ENCODE measurements at places on chromosomes 4 and X. TPM values are rescaled to one million over a fixed set of nuclear protein-coding genes. Genes with fewer than 3 reads are reported as not detected.

DNA sequence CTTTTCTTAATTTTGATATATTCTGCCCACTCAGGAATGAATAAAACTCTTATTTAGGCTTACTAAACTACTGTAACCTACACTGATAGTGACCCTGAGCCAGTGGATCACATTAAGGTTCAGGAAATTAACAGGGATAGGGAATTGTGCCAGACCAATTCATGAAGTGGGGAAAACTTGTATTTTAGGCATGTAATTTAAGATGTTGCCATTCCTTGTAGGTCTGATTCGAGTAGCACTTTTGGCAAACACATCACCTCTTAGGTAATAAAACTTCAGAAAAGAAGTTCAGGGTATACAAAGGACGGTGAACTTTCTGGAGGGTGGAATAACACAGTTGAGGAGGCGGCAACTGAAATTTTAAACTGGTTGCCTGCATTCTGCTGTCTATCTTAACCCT, 54.9 kb downstream of the MND1 start:
- DNase-seq, result no peak

DNA sequence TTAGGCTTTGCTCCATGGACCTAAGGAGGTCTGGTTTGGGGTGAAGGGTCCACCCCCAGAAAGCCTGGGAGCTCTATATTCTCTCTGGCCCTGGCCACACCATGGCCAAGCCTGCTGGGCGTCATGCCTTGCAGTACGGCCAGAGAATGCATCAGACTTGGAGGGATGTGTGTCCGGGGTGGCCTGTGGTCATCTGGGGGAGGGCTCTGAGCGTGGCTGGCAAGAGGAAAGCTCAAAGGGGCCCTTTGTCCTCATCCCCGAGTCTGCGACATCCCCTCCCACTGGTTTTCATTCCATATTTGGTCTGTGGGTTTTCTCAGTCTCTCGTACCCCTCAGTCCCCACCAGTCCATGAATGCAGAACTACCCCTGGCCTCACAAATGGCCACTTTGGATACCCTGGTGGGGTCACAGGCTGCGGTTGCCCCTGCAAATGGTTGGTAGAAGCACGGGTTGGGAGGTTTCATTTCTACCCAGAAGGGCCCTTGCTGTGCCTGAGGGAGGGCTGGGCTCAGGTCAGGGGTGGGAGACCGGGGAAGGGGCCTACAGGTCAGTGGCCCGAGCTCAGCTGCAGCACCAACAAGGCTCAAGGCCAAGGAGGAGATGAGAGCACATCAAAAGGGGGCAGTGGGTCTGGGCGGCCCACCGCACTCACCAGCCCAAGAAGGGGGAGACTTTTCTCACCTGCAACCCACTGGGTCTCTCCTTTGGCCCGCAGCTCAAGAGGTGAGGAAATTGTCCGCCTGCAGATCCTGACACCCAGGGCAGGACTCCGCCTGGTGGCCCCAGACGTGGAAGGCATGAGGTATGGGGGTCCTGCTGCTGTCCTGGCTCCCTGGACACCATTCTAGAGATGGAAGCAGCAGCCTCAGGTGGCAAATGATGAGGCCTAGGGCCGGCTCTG, 30.2 kb downstream of the ZNF185 start:
- DNase-seq, result no peak

GRCh38 chrX:103637604-103638338, 9.0 kb downstream of the TCEAL1 start:
- no peak for DNase-seq

GRCh38 chr4:184415071-184415470, 59.3 kb downstream of the IRF2 start:
- no peak for DNase-seq

DNA sequence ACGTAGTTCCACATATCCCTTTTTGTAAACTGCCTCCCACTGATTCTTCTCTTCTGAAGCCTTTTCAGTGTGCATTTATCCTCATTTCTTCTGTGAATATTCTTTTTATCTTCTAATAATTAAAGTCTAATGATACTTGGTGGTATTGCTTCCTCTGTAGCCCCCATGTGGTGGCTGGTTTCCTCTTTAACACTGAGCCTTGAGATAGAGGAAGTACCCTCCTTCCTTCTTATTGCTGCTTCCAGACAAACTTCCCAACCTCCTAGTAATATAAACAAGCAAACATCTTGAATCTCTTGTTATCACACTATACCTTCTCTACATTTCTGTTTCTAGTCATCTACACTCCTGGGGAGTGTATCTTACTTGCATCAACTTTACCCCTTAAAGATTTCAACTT, 310.5 kb upstream of the GIMD1 start:
- no peak for DNase-seq

DNA sequence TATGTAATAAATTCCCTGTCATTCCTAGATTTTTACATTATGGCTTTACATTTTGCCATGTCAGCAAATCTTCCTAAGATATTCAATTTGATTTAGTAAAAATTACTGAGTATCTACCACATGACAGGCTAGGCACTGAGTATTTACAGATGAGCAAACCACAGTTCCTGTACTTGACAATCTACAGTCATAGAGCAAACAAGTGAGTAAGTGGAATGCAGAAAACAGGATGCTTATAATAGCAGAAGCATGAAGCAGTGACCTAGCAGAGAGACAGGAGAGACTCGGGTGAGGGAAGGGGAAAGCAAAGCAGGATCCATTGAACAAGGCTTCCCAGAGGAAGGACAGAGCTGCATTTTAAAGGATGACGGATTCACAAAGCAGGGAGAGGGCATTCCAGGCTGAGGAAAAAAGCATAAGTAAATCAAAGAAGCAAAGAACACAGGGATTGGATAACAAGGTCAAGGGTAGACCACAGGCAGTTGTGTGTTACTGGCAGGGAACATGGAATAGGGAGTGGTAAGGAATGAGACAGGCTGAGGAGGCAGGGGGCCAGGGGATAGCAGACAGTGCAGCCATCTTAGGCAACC, 124.7 kb upstream of the C1QTNF7 start:
- no peak for DNase-seq

Gene FAM184B
- not detected for total RNA-seq

GRCh38 chrX:12994321-12994720, 19.4 kb downstream of the TMSB4X start:
- DNase-seq, result no peak

DNA sequence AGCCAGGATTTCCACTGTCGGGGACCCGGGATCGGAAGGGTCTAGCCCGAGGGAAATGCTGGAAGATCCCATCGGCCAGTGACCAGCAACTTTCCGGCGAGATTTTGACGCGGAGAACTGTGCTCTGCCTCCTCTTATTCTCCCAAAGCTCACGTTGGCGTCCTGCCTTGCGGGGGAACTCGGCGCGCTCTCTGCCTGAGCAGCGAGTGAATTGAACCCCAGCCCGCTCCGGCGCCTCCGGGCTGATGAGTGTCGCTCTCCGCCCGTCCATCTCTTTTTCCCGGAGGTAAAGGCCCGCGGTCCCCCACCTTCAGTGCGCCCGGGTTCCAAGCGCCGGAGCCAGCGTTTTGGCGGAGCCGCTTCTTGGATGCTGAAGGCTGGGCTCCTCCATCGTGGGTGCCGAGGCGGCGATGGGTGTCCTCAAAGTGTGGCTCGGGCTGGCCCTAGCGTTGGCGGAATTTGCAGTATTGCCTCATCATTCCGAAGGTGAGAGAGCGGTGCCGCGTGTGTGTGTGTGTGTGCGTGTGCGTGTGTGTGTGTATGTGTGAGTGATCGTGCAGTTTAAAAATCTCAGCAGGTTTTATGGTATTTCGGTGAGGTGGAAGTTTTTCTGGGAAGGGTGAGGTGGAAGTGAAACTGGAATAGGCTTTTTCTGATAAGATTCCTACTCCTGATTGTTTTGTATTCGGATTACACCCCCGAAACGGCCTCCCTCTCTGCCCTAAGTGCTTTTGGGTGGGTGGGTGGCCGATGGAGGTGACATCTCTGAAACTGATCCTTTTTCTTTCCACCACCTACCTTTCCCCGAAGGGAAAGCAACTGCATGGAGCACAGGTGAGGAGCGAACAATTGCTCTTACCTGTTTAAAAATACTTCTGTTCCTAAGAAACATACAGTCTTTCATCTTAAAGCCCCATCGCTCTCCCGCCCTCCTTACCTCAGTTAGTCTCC, 752 bp downstream of the FRAS1 start:
- DNase-seq, result peak; percentile 17

GRCh38 chr4:102612210-102612609, 111.1 kb downstream of the NFKB1 start:
- DNase-seq, result no peak

GRCh38 chr4:76585272-76585671, 150.2 kb downstream of the SHROOM3 start:
- no peak for DNase-seq

GRCh38 chr4:13703096-13703495, 75.6 kb upstream of the BOD1L1 start:
- no peak for DNase-seq

Gene SHOX
- total RNA-seq, result not detected

Gene IBSP
- total RNA-seq, result not detected

GRCh38 chrX:40578039-40578695, 2.6 kb upstream of the ATP6AP2 start:
- DNase-seq, result no peak

- no peak for DNase-seq
Measured at GRCh38 chr4:82746705-82747574, 51.7 kb downstream of the SCD5 start.

DNA sequence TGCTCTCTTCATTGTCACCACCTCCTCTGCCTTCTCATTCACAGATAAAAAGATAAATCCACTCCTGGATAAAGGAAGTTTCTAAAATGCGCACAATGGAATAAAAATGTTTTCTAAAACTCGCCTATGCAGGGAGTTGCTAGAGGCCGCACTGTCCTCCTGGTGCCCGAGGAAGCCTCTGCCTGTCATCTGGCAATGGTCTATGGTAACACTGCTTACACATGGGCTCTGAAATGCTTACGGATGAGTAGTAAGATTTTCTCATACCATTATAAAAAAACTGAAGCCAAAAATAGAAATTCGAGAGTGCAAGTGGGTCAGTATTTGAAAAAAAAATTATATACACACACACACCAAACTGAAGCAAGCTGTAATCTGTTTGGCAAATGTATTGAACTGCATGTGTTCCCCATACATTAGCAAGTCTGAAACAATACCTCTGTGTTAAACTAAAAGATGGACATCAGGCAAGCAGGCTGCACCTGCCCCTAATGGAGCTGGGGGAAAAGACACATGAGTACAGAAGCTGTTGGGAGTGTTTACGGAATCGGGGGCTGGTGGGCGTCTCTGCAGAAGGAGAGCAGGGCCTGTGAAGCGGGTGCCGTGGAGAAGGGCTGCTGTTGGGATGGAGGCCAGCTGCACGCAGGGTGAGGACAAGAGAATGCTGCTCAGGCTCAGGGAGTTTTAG, 103.3 kb upstream of the FAT1 start:
- DNase-seq, result no peak

- DNase-seq, result no peak
Measured at GRCh38 chr4:153808175-153808574, 19.3 kb upstream of the SFRP2 start.

- DNase-seq, result no peak
Measured at GRCh38 chrX:2707334-2707760, 16.3 kb downstream of the CD99 start.

GRCh38 chrX:128883650-128884049, 639.6 kb downstream of the SMARCA1 start:
- DNase-seq, result no peak

GRCh38 chr4:78684325-78685079, 91.6 kb upstream of the BMP2K start:
- DNase-seq, result no peak
